Heart left ventricle (tissue), 16 donors: ENCODE measurements at places on chromosomes 3 and 15.

GRCh38 chr15:87764461-87765240 lies 491.9 kb downstream of the NTRK3 start:
- no peak for DNase-seq

- DNase-seq, result no peak
Measured at GRCh38 chr15:72967811-72968530, 84.3 kb upstream of the NEO1 start.

GRCh38 chr3:19598870-19599269 lies 335.1 kb downstream of the EFHB start:
- DNase-seq, result no peak

GRCh38 chr3:172557515-172558220 lies 34.4 kb upstream of the TNFSF10 start:
- no peak for DNase-seq

GRCh38 chr15:58399739-58400138 lies 32.1 kb upstream of the LIPC start:
- no peak for DNase-seq

DNA sequence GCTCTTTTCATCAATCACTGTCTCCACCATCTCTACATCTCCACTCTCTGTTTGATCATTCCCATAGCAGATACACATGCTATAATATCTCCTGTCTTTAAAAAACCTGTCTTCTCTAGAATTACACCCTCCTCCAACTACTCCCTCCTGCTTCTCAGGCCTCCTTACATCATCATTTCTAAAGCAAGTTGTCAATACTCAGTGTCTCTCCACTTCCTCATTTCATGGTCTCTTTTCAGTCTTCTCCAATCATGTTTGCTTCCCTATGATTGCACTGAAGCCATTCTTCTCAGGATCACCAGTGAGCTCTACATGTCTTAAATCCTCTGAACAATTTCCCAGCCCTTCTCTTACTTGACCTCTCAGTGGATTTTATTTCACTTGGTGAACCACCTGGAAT lies 87.0 kb upstream of the ZNF280D start:
- DNase-seq, result no peak
